Calu3 (cell line): ENCODE measurements at places on chromosomes 5 and 9.

GRCh38 chr5:8686707-8687106 is 817.8 kb downstream of the MTRR start:
- no peak for DNase-seq

DNA sequence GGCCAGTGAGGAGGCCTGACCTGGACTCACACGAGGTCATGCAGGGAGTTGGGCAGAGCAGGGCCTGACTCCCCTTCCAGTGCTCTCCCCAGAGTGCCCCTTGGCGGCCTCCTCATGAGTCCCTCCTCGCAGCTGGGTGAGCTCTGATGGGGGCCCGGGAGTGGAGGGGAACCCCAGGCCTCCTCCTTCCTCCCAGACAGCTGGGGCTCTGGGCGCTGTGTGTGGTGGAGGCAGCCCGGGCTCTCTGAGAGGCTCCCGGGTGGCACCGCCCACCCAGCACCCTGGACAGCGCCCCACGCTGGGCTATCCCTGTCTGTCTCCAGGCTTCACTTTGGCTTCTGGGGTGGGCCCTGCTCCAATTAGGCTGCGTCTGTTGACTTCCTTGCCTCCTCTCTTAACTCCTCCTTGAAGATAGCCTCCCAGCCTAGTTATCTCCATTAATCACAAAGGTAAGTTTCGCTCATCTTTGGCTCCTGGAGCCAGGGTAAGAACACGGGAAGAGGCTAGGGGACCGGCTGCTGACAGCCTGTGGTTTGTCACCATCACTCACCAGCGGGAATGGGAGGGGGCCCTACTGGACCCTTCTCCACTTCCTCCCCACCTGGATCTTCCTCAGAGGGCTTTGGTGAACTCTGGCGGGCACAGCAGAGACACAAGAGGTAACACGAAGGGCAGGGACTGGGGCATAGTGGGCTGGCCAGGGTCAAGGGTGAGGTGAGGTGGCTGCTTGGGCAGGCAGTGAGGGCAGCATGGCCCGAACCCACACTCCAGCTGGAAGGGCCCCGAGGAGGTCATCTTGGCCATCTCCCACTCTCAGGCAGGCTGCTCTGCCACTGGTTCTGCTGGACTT is 13.1 kb downstream of the PSD2 start:
- DNase-seq, result peak; percentile 53

DNA sequence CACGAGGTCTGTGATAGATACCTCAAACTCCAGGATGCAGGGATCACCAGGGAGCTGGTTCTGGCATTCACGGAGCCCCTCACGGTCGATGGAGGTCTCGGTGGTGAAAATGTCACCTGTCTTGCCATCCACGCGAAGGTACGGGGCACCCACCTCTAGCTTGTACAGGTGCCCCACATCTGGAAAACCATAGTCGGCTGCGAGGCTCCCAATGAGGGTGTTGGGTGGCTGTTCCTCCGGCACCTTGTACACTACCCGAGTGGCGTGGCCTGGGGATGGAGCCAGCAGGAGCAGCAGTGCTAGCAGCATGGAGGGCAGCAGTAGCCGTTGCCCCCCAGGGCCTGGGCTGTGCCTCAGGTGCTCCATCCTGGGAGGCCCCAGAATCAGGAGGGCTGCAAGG is 9.2 kb downstream of the PCDH1 start:
- no peak for DNase-seq

- DNase-seq, result no peak
Measured at GRCh38 chr9:4984171-4984620, 876 bp upstream of the JAK2 start.

- DNase-seq, result no peak
Measured at GRCh38 chr9:3471883-3472282, 53.9 kb downstream of the RFX3 start.

DNA sequence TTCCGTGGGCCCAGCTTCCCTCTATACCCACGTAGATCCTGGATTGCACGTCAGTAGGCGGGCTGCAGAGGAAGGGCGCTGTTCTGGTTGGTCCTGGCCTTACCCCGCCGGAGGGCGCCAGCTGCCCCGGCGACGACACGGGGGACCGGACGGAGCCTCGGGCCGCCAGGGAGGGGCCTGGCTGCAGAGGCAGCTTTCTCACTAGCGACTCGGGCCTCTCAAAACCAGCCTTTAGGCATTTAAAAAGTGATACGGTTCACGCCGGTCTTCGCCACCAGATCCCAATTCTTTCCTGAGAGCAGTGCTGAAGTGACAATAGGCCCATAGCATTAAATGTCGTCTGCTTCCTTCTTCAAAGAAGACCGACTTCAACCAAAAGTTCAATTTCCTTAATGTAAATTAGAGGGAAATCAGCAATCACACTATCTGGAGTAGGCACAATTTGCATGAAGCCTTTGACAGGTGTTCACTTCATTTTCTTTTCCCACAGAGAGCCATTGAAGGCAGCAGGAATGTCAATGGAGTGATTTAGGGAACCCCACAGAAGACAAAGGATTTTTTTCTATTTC is 17.6 kb upstream of the UBE2D2 start:
- no peak for DNase-seq

DNA sequence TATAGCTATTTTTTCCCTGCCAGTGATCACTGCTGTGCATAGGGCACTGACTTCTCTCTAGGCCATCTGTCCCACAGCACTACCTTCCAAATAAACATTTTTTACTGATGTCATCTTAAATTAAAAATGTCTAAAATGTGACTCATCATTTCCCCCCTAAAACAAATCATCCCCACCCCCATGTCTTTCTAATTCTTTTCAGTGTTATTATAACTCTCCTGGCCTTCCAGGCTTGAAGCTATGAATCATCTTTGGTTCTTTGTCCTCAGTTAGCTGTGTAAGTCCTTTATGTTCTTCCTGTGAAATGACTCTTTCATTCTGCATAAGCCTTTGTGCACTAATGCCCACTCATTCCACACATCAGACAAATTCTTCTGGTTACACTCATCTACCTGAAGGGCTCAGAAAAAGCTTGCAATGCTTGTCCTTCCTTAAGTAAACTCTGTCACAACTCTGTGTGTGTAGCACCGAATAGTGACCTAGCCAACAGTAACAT is 78.1 kb downstream of the CFAP95 start:
- no peak for DNase-seq

DNA sequence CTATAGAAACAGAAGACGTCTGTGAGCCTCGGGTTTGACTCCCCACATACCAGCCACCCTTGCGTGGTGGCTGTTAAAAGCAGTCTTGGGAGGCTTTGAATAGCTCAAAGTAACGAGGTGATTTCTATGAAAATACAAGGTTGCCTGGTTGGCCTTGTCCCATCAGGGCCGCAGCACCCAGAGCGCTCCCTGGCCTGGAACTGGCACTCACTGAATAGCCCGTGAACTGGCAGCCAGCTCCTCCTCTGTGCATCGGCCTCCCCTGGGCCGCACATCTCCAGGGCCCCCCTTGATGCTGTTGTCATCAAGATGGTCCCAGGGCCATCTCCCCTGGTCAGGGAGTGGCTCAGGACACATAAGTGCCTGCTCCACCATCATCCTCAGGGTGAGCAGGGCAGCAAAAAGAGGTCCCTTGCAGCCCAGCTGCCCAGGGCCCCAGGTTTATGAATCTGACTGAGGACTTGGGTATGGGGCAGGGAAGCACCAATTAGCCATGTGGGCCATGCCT is 144.6 kb upstream of the PPP1R26 start:
- no peak for DNase-seq

- DNase-seq, result no peak
Measured at GRCh38 chr9:118034701-118035100, 330.5 kb downstream of the TLR4 start.

DNA sequence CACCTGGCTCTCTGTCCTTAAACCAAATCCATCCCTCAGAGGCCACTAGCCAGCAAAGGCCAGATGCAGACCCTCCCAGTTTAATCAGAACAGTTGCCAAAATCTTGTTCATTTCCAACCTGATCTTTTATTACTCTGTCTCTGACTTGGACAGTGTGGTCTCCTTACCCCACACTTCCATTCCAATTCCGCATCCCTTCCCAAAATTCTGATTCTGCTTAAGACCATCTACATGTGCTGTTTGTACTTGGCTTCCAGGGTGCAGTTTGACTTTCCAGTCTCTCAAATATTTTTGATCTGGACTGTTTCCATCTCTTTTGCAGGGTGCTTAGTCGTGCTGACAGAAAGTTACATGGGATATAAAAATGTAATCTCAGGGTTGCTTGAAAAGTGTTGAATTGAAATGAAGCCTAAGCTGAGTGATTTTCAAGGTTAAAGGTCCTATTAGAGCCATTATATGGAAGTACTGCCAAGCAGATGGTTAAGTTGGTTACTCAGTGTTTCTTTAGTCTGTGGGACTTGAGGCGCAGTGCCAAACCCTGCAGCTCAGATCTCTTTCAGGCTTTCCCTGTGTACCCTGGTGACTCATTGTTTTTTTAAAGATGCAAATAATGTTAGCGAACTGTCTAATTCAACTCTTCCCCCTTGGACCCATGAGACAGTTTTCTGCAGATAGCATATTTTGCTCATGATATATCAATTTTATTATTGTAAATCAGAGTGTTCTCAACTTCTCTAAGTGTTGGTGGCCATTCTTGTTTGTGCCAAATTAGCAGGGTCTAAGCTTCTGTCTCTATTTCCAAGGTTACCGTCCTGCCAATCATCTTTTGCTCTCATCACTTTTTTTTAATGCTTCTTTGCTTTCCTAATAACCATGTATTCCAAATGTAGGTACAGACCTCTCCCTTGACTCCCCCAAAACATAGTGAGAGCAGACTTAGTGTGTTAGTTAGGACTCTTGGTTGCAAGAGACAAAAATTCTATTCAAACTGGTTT is 18.2 kb upstream of the DCP2 start:
- DNase-seq, result peak; percentile 61

DNA sequence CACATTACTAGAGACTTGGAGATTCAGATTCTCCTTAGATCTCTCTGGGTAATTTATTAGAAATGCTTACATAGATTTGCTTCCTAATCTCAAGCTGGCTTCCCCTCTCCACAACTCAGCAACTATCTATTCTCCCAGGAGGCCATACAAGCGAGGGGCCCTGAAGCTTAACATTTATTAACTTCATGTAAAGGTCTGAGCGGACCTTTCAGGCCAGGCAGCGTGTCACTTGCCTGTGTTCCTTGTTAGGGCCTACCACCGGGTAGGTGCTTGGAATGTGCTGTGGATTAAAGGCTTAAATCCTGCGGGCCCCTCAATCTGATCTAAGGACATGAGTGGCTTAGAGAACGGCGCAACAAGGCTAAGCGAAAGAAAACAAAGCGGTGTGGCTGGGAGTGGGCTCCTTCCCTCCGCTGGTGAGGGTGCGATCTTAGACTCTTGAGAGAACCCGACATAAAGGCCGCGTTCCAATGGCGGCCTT is 712 bp upstream of the HSPA4 start:
- DNase-seq, result no peak

GRCh38 chr9:75197561-75197960 is 109.2 kb downstream of the OSTF1 start:
- DNase-seq, result no peak

DNA sequence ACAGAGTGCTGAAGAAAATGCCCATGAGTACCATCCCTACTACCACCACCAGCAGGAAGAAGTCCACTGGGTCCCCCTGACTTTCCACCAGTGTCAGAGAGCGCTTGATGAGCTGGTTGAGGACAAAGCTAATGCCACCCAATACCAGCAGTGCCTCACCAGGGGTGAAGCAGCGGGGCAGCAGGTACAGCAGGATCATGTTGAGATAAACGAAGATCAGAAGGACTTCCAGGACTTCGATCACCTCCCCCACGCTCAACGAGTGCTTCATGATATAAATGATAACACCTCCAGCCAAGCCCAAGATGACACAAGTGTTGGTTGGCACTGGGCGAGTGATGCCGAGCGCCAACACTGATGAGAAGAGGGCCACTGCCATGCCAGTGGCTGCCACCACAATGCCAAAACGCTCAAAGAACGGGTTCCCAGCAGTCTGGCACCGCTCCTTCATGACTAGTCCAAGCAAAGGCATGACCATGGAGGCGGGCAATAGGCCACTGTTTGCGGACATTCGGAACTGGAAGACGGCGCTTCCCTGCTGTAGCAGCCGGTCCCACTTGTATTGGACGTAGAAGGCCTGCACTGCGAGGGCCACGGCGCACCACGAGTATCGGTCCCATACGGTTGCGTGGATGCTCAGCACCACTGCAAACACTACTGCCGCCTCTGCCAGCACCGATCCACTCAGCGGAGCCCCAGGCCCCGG is 679 bp downstream of the DOLK start:
- no peak for DNase-seq

- DNase-seq, result no peak
Measured at GRCh38 chr5:168118042-168118668, 173.3 kb upstream of the WWC1 start.

- DNase-seq, result no peak
Measured at GRCh38 chr9:100698945-100699344, 121.1 kb downstream of the CAVIN4 start.

DNA sequence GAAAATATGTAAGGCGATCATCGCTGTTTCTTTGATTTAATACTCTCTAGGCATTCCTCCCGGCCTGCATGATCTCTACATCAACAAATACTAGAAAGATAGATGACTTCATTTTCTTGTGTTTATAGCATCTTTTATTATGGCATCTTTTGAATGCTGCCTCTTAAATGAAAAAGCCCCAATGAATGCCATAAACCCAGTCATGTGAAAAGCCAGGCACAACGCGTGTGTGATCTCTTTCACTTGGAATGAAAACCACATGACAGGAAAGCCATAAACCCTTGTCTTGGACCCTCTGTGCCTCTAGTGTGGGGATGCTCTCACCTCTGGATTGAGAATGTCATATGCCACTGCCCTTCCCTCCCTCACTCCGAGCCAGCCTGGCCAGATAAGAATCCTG is 476.2 kb downstream of the SEMA5A start:
- no peak for DNase-seq

GRCh38 chr5:171505473-171506043 is 86.1 kb downstream of the FGF18 start:
- no peak for DNase-seq

DNA sequence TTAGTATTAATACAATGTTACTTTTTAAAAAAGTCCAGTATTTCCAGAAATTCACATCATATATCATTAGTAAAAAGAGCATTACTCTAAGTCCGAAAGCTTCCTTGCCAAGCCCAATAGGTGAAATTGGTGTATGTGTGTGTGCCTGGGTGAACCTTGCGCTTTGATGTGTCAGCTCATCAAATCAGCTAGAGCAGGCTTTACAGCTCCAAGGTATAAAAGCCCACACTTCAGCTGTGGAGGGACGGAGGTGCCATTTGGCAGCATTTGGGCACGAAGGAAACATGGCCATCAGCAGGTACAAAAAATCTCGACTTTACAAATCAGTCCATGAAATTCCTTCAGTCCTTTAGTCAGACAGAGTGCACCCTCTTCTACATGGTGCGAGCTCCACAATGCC is 76.5 kb upstream of the IL7R start:
- DNase-seq, result no peak

GRCh38 chr9:806285-807156 is 35.0 kb upstream of the DMRT1 start:
- peak; percentile 2 for DNase-seq
